ENCODE measurements at places on chromosomes 7 and 10. TPM values are rescaled to one million over a fixed set of nuclear protein-coding genes. Genes with fewer than 3 reads are reported as not detected.

- DNase-seq: no peak
Measured at GRCh38 chr7:148773334-148773733, 74.6 kb downstream of the CUL1 start.

DNA sequence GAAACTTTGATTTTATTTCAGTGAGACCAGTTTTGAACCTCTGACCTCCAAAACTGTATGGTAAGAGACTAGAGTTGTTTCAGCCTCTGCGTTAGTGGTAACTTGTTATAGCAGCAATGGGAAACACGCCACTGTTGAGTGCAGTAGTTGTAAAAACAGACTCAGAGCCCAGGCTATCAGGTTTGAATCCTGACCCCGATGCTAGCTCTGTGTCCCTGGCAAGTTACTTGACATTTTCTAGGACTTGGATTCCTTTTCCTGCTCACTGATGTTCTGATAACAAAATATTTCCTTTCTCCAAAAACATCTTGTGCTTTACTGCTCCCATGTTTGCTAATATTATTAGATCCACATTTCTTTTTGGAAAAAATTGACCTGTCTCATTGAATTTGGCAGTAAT lies 131.0 kb downstream of the PLXDC2 start:
- DNase-seq: no peak

- DNase-seq: no peak
Measured at GRCh38 chr10:6349846-6350535, 147.3 kb downstream of the PFKFB3 start.

The C7orf33 gene
- not detected for total RNA-seq

The PNLIPRP2 gene
- not detected for total RNA-seq

The RNF32 gene
- total RNA-seq: 1.6 TPM

- no peak for DNase-seq
Measured at GRCh38 chr10:7649673-7650300, 17.0 kb downstream of the ITIH5 start.

DNA sequence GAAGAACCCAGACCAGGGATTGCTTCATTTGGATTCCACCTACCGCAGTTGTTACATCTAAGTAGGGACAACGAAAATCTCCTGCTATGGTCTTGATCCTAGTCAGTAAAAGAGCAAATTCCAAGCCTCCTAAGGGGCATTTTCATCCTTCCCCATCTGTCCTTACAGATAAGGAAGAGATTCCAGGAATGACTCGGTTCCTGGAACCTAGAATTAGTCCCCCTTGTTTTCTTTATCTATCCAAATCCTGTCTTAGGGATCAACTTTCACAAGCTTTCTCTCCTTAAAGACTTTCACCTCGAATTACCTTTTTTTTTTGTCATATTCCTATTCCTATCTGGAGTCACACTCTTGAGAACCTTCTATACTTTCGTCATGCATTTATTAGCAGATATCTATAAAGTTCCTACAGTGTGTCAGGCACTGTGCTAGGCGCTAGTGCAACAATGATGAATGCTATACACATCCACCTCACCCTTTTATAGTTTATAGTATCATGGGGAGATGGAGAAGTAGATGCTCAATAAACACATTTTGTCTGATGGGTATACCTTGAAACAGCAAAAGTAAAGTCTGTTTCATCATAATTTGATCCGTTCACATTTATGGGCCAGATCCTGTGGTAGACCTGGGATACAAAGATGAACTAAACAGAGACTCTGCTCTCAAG lies 39.2 kb downstream of the LAMB4 start:
- DNase-seq: no peak

GRCh38 chr7:36852017-36852416 lies 127.7 kb upstream of the AOAH start:
- no peak for DNase-seq

- DNase-seq: no peak
Measured at GRCh38 chr10:129927351-129928120, 36.5 kb downstream of the EBF3 start.

The SORCS1 gene
- total RNA-seq: 11.8 TPM

The MEST gene
- 27.3 TPM for total RNA-seq

DNA sequence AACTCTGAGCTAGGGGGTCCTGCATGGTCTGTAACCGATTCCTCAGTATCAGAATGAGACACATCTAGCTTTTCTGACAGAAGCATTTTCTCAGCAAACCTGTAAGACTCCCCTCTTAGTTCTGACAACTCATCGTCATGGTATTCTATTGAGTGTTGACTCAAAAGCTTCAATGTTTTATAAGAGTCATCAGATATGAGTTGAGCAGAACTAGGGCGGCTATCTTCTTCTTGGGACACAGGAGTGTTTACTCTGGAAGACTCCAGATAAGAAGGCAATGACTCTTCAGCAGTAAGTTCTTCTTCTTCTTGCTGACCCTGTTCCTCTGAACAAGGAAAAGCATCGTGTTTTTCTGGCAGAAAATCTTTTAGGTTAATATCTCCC lies 167.0 kb upstream of the CCDC6 start:
- no peak for DNase-seq

GRCh38 chr7:35285799-35286198 lies 31.9 kb upstream of the TBX20 start:
- DNase-seq: no peak

GRCh38 chr10:33799281-33799943 lies 464.9 kb upstream of the NRP1 start:
- DNase-seq: no peak

GRCh38 chr7:102319671-102320070 lies 33.0 kb downstream of the SH2B2 start:
- DNase-seq: no peak

GRCh38 chr7:118054529-118054928 lies 129.4 kb upstream of the LSM8 start:
- DNase-seq: no peak

The AKR1C2 gene
- total RNA-seq: 55.3 TPM

DNA sequence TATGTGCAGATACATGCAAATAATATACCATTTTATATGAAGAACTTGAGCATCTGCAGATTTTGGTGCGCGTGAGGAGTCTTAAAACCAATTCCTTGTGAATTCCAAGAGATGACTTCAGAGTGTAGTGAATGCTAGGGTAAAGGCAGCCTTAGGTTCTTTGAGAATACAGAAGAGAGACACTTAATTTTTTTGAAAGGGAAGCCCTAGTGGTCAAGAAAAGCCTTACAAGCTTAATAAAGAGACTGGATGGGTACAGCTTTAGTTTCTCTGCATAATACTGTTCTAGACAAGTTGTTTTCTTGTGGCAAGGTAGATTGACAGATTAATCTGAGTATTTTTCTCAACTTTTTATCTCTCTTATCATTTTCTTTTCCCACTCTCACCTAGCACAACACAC lies 636.5 kb downstream of the DNAJB9 start:
- no peak for DNase-seq

DNA sequence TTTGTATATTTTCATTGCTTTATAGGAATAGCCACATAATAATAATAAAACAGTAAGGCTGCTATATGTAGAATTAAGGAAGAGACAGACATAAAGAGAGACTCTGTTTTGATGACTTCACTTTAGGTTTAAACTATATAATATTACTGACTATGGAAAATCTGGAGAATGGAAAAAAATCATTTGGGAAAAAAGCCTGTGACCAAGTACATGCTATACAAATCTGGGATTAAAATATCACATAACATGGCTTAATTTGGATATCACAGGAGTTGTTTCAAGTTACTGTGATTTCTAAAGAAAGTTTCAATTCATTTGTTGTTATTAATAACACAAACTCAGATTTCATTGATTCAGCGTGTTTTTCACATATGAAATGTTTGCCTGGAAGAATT lies 7.7 kb downstream of the PLCE1 start:
- no peak for DNase-seq

The DDC gene
- total RNA-seq: not detected

GRCh38 chr10:125092564-125093031 lies 67.8 kb downstream of the CTBP2 start:
- no peak for DNase-seq

DNA sequence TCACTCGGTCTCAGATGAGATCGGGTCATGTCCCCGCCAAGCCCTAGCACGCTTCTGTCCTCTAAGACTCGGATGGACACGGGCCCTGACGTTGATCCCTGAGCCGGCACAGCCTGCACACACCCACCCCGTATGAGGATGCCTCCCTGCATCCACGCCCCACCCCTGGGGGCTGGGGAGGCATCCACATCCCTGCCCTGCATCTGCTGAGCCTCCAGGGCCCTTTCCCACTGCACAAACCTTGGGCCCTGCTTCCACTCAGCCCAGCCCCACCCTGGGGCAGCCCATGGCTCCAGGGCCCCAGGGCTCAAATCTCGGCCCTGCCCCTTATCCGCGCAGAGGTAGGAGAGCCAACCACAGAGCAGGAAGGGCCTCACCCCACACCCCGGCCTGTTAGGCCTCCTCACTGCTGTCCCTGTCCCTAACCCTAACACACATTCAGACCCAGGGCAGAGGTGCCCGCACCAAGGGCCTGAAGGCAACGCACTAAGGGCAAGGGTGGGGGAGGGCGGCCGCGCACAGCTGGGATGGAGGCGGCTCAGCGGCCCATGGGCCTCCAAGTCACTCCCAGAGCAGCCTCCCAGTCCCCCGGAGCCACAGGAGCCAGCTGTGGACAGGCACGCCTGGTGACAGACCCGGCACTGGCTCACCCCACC lies 9.5 kb upstream of the MICALL2 start:
- no peak for DNase-seq

DNA sequence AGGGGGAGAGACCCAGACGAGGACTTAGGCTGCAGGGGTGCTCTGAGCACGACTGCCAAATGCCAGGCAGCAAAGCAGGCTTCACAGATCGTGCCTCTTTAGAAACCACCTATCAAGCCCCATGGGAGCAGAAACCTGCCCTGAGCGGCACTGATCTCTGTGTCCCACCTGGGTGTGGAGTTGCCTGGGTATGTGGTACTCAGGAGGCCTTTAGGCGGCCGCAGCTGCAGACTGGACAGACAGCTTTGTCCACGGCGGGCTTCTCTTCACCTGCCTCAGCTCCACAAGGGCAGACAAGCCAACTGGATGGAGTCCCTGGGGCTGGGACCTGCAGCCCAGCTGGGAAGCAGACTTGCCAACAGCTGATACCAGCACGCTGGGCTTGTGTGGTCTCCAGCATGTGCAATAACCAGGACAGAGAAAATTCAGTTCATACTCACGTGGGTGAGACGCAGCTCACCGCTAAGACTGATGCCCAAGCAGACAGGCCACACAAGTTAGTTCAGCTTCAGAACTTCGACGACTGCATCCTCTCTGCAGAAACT lies 163.2 kb downstream of the EBF3 start:
- no peak for DNase-seq

DNA sequence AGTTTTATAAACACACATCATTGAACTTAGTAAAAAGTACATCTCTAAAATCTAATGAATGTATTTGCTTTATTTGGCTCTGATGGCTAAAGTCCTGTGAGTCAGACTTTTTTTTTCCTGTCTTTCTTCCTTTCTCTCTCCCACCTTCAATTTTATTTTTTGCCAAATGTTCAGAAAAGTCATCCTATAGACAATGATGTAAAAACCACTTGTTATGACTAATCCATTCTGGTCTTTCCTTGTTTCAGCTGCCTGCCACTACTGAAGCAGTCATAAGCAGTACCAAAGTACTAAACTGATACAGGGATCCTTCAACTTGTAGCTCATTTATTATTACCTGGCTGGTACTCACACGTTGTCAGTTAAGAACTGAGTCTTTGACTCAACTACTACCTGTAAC lies 23.9 kb downstream of the HECTD2 start:
- no peak for DNase-seq

- no peak for DNase-seq
Measured at GRCh38 chr7:30027065-30027456, 559 bp upstream of the FKBP14 start.

GRCh38 chr7:133742709-133743538 lies 384.2 kb upstream of the LRGUK start:
- no peak for DNase-seq

- DNase-seq: no peak
Measured at GRCh38 chr10:99370993-99371392, 41.8 kb downstream of the CNNM1 start.

DNA sequence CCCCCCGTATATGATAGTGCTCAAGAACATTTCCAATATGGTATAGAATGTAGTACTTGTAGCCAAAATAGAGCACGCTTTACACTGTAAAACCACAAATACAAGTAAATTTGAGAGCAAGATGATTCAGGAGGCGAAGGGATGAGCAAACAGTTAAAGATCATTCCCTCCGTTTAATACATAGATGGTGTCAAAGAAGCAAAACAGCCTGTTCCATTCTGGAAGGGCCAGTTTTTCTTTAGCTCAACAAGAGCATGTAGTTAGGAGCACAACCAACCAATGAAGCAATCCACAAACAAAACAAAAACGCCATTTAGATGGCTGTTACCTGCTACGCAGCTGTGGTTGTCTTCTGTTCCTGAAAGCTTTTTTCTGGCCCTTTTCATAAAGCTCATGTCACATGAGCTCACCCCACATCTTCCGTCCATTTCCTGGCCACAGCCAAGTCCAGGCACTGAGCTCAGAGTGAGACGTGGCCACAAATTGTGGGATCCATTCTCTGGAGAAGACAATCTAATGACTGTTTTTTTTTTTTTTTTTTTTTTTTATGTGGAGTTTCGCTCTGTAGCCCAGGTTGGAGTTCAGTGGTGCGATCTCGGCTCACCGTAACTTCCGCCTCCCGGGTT lies 185.6 kb downstream of the FANK1 start:
- DNase-seq: no peak

- no peak for DNase-seq
Measured at GRCh38 chr7:75850235-75850634, 28.6 kb upstream of the RHBDD2 start.

The OPN4 gene
- total RNA-seq: not detected

GRCh38 chr7:32378988-32379387 lies 111.2 kb downstream of the LSM5 start:
- no peak for DNase-seq

DNA sequence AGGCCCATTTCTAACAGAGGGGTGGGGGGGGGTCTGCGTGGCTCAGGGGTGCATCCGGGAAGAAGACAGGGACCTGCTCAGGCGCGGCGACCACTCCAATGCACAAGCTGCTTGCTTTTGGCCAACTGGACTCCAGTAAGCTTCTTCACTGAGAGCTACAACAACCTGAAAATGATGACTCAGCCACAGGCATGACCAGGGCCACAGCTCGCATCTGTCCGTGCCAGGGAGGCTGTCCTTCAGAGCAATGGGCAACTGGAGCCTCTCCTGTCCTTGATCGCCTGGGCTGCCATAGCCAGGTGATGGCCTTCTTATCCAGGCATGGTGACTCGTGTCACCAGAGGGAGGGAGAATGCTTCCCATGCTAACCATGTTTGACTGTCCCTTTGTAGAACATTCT lies 81.6 kb upstream of the RNF32 start:
- DNase-seq: no peak

- no peak for DNase-seq
Measured at GRCh38 chr7:128826512-128826911, 3.7 kb upstream of the FLNC start.

GRCh38 chr7:2441430-2442058 lies 34.7 kb downstream of the GRIFIN start:
- DNase-seq: no peak

DNA sequence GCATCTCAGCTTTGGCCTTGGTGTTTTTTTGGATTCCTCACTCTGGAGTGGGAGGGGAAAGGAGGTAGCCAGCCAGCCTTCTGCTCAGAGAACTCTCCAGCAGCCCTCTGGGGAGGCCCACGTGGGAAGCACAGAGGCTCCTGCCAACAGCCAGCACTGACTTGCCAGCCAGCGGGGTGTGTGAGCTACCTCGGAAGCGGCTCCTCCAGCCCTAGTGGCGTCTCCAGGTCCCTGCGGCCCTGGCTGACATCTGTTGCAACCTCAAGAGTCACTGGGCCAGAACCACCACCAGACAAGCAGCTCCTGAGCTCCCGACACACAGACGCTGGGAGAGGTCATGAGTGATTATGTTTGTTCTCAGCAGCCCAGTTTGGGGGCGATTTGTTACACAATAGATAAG lies 180.2 kb upstream of the FZD8 start:
- peak; percentile 97 for DNase-seq
